Uterus (tissue), 4 donors: ENCODE measurements at places on chromosomes 13 and 19.

DNA sequence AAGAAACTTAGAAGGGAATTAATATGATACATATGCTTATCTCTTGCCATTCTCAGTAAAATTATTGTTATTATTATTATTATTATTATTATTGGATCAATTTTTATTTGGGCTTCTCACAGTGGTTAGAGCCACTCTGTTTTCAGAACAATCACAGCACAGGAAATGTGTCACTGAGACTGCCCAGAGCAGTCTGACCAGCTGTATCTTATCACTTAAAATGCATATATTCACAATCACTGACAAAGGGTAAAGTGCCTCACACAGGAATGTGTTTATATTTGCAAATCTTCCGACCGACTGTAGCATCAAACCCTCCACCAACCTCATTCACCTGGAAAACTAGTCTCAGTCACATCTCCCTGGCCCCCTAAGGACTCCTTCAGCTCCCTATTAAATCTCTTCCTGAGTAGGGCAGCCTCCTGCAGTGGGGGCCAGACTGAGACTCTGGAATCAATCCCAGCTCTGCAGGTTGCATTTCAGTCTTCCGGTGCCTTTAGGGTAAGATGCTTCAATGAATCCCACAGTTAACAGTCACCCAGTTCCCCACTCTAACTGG is 738.3 kb upstream of the SLITRK5 start:
- DNase-seq: no peak

DNA sequence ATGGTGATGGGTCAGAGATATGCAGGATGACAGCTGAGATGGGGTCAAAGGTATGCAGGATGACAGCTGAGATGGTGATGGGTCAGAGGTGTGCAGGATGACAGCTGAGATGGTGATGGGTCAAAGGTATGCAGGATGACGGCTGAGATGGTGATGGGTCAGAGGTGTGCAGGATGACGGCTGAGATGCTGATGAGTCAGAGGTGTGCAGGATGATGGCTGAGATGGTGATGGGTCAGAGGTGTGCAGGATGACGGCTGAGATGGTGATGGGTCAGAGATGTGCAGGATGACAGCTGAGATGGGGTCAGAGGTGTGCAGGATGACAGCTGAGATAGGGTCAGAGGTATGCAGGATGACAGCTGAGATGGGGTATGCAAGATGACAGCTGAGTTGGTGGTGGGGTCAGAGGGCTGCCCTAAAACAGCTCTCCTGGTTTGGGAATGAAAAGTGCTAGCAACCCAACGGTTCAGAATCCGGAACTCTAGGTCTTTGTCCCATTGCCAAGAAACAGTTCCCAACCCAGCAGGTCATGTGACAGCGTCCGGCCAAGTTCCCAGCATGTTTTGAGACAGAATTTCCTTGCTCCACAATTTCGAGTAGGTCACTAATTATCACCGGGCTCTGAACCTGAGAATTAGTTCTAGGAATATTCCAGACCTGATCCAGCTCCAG is 3.2 kb downstream of the SELENOW start:
- peak; percentile 63 for DNase-seq

GRCh38 chr19:33346665-33347064 is 26.8 kb upstream of the CEBPG start:
- DNase-seq: no peak

GRCh38 chr13:33016414-33017322 is at the start of gene KL:
TSS of gene KL (plus strand) at chr13:33016423. CDS start at chr13:33016441, 18 bp downstream.
- DNase-seq: no peak

DNA sequence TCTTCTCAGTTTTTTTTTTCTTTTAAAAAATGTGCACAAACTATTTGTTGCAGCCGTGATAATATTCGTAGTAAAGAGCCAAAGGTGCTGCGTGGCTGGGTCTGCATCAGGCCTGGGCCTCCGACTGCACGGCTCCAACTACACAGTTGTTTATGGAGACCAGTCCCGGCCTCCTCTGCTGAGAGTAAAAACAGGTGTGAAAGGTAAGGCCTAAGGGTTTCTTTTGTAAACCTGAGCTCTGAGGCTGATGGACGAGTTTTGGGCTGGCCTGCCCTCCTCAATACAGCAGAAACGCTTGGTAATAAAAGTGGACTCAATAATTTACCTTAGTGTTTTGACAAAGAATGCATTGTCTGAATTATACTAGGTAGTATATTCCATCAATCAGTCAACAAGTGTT is 3.9 kb downstream of the MBNL2 start:
- no peak for DNase-seq

- no peak for DNase-seq
Observed at GRCh38 chr19:4829001-4829712, 2.4 kb downstream of the TICAM1 start.

GRCh38 chr19:58585442-58586132 is 12.5 kb upstream of the MZF1 start:
- no peak for DNase-seq

GRCh38 chr13:36163809-36164308 is 32.7 kb upstream of the DCLK1 start:
- DNase-seq: peak; percentile 33

DNA sequence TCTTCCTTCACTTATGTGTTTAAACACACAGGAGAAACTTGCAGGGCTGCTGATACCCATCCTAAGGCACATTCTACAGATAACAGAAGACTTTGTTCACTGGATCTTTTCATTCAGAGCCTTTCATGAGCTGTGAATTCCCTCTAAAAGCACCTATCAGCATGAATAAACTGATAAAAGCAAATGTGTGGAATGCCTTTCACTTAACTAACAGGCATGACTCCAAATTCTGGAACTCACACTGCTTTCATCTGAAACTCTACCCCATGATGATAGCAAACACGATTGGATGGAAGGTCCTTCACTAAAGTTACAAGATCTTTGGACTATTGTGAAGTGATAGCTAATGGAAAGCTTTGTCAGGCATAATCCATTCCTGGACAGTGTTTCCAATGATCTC is 457.3 kb downstream of the EFNB2 start:
- no peak for DNase-seq

DNA sequence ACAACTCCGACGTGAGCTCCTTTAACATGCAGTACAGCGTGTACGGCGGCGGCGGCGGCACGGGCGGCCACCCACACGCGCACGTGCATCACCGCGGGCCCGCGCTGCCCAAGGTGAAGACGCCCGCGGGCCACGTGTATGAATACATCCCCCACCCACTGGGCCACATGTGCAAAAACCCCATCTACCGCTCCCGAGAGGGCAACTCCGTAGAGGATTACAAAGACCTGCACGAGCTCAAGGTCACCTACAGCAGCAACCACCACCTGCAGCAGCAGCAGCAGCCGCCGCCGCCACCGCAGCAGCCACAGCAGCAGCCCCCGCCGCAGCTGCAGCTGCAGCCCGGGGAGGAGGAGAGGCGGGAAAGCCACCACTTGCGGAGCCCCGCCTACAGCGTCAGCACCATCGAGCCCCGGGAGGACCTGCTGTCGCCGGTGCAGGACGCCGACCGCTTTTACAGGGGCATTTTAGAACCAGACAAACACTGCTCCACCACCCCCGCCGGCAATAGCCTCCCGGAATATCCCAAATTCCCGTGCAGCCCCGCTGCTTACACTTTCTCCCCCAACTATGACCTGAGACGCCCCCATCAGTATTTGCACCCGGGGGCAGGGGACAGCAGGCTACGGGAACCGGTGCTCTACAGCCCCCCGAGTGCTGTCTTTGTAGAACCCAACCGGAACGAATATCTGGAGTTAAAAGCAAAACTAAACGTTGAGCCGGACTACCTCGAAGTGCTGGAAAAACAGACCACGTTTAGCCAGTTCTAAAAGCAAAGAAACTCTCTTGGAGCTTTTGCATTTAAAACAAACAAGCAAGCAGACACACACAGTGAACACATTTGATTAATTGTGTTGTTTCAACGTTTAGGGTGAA is 6.6 kb downstream of the SLITRK5 start:
- no peak for DNase-seq

GRCh38 chr13:75481176-75482069 is 546 bp downstream of the TBC1D4 start:
- peak; percentile 25 for DNase-seq

DNA sequence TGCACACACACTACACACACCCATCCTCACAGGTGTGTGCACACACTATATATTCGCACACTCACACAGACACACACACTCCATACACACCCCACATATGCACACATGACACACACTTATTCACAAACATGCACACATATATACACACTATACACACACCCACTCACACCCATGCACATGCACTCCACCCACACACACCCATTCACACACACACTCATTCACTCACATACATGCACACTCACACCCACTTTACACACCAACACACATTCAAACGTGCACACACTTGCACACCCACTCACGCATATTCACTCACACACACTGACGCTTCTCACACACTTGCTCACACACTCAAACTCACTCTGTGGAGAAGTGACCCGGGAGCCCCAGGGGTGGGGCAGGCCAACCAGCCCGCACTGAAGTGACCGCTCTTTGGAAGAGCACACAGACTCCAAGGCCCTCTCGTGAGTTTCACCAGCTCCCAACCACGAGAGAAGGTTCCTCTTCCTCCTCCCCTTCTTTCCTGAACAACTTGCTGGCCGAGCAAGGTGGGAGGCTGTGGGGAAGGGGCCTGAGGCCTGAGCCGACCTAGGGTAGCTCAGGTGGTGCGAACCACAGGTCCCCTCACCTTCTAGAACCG is 86.1 kb upstream of the TM9SF2 start:
- no peak for DNase-seq

DNA sequence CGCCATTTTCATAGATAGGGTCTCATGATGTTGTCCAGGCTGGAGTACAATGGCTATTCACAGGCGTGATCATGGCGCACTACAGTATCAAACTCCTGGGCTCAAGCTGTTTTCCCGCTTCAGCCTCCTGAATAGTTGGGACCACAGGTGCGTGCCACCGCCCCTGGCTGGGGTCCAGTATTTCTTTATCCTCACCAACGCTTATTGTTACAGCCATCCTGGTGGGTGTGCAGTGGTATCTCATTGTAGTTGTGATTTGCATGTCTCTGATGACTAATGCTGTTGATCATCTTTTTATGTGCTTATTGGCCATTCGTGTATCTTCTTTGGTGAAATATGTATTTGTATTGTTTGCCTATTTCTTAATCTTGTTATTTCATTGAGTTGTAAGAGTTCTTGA is 49.0 kb downstream of the SIPA1L3 start:
- no peak for DNase-seq

DNA sequence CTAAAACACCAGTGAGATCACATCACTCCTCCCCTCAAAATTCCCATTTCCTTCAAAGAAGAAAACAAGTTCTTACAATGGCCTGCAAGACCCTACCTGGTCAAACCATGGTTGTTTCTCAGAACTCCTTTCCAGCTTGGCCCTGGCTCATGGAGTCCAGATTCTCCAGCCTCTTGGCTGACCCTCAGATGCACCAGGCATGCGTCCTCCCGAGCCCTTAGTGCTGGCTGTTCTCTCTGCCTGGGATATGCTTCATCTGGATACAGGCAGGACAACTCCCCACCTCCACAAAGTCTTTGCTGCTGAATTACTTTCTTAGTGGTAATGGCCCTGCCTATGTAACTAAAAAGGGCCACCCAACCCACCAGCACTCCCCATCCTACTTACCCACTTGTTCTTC is 94.3 kb downstream of the MBNL2 start:
- no peak for DNase-seq

DNA sequence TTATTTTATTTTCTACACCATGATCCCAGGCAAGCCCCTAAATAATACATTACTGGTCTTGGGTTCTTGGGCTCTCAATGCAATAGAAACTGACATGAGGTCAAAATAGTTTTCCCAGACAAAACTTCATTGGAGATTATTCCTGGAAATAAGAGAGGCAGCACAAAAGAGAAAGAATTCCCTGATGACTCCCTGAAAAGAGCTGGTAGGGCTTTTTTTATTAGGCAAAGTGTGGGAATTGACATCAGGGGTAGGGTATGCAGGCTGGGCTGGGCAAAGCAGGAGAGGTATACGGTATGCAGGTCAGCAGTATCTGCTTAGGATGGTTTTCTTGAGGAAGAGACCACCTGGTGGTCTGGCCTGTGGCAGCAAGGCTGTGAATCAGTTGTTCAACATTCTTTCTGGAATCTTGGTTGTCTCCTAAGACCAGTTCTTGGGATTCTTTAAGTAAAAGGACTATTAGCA is 9.3 kb upstream of the IGFL3 start:
- DNase-seq: no peak

DNA sequence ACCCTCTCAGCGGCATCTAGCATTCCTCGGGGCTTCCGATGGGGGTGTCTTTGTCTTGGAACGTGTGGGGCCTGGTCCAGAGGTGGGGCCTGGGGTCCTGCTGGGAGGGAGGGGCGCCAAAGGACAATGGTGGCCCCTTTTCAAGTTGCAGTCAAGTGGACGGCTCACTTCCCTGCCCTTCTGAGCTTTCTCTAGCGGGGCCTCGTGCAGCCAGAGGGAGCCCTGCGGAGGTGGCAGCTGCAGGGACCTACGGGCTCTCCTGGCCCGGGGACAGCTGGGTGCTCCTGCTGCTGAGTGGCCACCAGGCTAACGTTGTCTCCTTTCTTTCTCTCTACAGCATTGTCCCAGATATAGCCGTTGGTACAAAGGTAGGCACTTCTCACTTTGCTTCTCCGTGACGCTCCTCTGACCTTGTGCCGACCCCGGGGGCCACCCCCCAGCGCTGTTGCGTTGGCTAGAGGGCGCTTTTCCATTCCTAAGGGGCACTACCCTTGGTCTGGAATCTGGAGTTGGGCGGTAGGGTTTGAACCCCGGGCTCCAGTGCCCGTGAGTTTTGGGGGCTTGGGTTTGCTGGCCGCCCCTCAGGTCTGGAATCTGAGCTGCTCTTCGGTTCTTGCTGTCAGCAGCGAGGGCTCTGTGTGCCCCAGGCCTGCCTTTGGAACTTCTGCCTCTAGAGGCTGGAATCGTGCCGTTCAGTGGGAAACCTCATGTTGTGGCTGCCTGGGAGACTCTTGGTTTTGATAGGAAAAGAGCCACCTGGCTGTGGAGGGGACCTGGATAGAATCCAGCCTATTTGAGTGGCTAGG is 2.0 kb downstream of the PTBP1 start:
- no peak for DNase-seq

DNA sequence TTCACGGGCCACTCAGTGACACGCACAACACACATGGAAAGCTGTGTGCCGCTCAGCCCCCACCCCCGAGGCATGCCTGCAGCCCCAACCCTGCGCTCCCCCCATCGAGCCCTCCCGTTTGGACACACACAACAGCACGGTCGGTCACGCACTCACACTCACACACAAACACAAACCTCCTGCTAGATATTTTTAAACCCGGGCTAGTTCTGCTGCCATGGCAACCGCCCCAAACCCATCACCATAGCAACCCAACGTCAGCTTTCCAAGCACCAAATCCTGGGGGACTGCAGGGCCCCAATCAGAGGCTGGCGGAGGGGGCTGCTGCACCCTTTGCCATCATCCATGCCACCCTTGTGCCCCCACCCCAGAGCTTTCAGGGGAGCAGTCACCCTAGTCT is 2.5 kb upstream of the NOVA2 start:
- DNase-seq: no peak

- no peak for DNase-seq
Observed at GRCh38 chr13:75372923-75373841, 108.8 kb downstream of the TBC1D4 start.

GRCh38 chr13:27263438-27263837 is 7.2 kb upstream of the RASL11A start:
- DNase-seq: no peak
